ENCODE measurements at places on chromosomes 6 and 20.

- no peak for DNase-seq
These were observed 55.7 kb downstream of the PLCB1 start for GRCh38 chr20:8187740-8188139.

GRCh38 chr6:139538366-139538765, 163.9 kb upstream of the CITED2 start:
- DNase-seq, result no peak

GRCh38 chr20:19375395-19375794, 163.0 kb downstream of the SLC24A3 start:
- no peak for DNase-seq

GRCh38 chr6:30836957-30837356, 47.4 kb upstream of the DDR1 start:
- DNase-seq, result no peak

- no peak for DNase-seq
These were observed 68.5 kb downstream of the BANF2 start for GRCh38 chr20:17768271-17768670.

DNA sequence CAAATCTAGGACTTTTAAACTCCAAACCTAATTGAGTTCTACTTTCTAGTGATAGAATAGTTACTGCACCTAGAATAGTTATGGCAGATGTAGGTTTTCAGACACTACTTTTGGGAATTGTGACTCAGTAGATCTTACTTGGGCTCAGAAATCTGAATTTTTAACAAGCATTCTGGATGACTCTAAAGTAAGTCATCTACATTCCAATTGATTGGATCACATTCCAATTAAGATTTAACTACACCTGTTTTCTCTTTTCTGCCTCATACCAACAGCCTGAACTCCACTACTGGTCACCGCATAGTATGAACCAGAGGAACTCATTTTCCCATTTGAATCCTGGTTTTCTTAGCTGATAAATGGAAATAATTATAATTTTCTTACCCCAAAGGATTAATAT, 49.5 kb upstream of the TFAP2D start:
- DNase-seq, result no peak

GRCh38 chr20:41306061-41306727, 11.3 kb downstream of the ZHX3 start:
- DNase-seq, result no peak

DNA sequence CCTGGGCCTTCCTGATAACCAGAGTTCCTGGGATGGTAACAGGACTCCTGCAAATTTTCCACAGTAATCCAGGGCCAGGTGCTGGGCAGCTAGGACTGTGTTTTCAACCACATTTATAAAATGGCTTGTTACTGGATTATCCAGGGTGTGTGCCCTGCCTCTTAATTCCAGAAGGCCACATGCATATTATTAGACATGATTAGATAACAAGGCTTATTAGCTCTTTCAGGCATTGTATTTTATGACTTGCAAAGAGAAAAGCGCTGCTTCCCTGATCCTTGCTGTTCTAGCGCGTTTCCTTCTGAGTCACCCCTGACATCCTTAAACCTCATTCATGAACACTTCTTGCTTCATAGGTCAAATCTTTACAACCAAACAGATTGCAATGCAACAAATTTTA, 208.6 kb downstream of the UST start:
- DNase-seq, result no peak

DNA sequence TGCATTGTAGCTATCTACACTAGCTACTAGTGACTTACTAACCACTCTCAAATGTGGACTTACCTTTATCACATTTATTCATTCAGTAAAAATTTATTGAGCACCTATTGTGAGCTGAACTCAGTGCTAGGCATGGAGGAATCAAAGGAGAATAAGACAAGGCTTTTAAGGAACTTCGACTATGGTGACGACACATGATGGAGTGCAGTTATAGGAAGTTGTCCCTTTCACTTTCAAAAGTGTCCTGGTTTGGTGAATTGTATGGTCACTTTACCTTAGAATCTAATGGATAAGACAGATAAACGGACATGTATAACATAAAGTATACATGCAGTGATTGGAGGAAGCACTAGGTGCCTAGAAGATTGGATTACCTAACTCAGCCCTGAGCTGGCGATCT, 4.3 kb downstream of the AKAP7 start:
- DNase-seq, result no peak

DNA sequence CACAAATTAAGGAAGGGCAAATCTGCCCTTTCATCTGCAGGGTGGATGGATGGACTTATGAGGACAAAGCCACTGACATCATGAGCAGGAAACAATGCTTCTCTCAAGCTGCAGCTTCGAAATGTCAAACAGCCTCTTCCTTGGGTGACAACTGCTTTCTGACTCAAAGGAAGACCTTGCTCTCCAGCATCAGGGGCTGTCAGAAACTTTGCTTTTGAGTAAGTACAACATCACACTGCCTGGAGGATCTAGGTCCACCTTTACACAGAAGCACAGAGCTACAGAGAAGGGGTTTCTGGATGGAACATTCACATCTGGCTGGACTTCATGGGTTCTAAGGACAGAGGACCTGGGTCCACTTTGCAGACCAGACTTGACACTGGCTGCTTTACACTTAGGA, 5.9 kb downstream of the CST1 start:
- no peak for DNase-seq

- no peak for DNase-seq
These were observed 37.3 kb downstream of the DOK5 start for GRCh38 chr20:54512694-54513093.

GRCh38 chr20:41308290-41308711, 9.2 kb downstream of the ZHX3 start:
- no peak for DNase-seq

- no peak for DNase-seq
These were observed 59.5 kb downstream of the VEGFA start for GRCh38 chr6:43829470-43829869.

- no peak for DNase-seq
These were observed 54.8 kb downstream of the GPX5 start for GRCh38 chr6:28580475-28580874.

- no peak for DNase-seq
These were observed 31.9 kb downstream of the C6orf89 start for GRCh38 chr6:36917541-36918193.

GRCh38 chr6:161169696-161170095, 104.2 kb downstream of the AGPAT4 start:
- DNase-seq, result no peak

- no peak for DNase-seq
These were observed 305.8 kb downstream of the CDH26 start for GRCh38 chr20:60263725-60264709.

GRCh38 chr20:23142162-23143050, 56.3 kb upstream of the CD93 start:
- DNase-seq, result no peak

DNA sequence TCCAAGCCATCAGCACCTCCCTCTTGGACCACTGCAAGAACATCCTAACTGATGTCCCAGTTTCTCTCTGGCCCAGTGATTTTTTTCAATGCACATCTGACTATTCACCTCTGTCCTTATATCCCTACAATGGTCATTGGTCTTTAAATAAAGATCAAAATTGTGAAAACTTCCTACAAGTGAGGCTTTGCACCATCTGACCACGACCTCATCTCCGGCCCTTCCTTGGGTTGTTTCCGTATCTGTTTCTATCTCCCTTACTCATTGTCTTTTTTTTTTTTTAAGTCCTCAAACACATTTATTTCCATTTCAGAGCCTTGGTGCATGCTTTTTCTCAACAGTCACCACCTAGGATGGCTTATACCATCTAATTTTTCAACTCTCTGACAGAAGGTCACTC, 88.1 kb downstream of the IPCEF1 start:
- DNase-seq, result no peak

DNA sequence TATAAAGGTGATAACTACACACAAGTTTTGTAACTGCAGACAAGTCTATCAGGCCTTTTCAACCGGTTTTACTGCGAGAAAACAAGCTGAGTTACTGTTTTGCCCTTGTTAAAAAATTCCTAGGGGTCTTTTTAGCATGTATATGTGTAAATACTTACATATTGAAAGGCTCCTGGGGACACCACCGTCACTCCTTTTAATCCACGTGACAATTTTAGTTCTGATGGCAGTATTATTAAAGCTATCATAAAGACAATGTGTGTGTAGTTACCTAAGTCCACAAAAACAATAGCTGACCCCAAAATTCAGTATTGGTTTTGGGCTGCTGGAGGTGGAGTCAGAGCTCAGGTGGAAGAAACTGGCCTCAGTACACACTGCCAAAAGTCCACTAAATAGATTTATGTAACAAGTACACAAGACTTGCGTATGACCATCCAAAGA, 41.3 kb upstream of the HFE start:
- DNase-seq, result no peak

- no peak for DNase-seq
These were observed 32.4 kb upstream of the TPBG start for GRCh38 chr6:82331031-82331773.

- DNase-seq, result no peak
These were observed 52.2 kb upstream of the TTPAL start for GRCh38 chr20:44423480-44423879.

DNA sequence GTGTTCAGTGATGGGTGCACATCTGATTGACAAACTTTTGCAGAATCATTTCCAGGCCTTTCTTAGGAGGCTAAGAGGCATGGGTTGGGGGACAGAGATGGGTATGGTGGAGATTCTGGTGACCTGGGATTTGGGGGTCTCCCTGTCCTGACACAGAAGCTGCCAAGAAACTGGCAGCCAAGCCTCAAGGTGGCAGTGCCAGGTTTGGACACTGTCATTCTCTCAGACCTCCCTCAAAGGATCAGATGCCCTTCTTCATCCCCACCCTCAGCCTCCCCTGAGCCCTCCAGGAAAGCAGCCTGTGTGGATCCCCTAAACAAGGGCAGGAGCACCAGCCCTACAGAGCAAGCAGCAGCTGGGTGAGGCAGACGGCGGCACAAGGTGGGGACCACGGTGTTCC, 18.1 kb upstream of the MAS1L start:
- no peak for DNase-seq

GRCh38 chr20:3238616-3239025, 369 bp downstream of the SLC4A11 start:
- no peak for DNase-seq

DNA sequence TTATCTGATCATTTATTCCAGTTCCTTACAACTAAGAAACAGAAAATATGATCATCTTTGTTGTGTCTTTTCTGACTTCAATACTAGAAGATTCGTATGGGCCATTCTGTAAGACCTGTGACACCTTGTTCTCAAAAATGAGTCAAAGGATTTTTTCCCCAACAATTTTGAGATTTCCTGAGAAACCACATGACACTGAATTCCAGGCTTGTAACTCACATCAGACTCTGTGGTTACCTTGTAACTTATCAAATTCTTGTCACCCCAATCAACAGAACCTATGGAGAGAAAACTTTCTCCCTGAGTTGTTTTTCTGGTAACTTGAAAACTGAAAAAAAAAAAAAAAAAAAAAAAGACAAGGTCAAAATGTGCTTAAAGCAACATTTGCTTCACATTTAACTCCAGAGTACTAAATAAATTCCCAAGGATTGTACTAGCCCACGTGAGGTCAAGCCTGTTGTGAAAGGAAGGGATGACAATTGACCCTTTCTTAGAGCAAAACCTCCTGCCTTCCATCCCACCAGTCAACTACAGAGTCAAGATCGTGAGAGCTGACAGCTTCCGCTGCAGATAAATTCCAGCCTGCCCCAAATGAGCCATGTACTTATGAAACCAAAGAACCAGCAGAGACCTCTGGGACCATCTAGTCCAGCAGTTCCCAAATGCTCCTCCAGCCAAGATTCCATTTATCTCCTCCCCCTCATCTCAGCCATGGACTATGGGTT, 140.3 kb downstream of the TBX18 start:
- DNase-seq, result no peak

GRCh38 chr6:24574809-24575208, 71.2 kb downstream of the KIAA0319 start:
- no peak for DNase-seq

- DNase-seq, result no peak
These were observed at the start of gene THBS2 for GRCh38 chr6:169253337-169254238. TSS of gene THBS2 (minus strand) at chr6:169253846. CDS start at chr6:169250784, 3,062 bp downstream.

- no peak for DNase-seq
These were observed 38.4 kb downstream of the KIF3B start for GRCh38 chr20:32315891-32316290.

DNA sequence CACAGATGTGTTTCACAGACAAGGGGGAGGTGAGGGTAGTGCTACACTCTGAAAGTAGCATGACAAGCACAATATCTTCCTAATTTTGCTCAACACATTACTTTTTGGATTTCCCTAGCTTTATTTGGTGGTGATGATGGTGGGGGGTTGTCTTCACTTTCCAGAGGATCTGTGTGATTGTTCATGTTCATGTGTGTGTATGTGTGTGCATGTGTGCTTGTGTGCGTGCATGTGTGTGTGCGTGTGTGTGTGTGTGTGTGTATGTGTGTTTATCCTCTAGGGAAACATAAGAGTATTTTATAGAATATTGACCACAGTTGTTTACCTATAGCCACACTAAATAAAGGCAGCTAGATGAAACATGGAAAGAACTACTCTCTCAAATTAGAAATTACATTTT, 183.8 kb upstream of the EYA4 start:
- DNase-seq, result no peak

- no peak for DNase-seq
These were observed 142.2 kb downstream of the MBOAT1 start for GRCh38 chr6:20070047-20070446.

- no peak for DNase-seq
These were observed 15.4 kb upstream of the TRIB3 start for GRCh38 chr20:364905-365794.

GRCh38 chr6:129267028-129267427, 384.1 kb downstream of the LAMA2 start:
- no peak for DNase-seq

- no peak for DNase-seq
These were observed 85.0 kb downstream of the FNDC1 start for GRCh38 chr6:159254186-159254585.

- DNase-seq, result no peak
These were observed 69.8 kb upstream of the TINAG start for GRCh38 chr6:54238396-54238795.

- no peak for DNase-seq
These were observed 37.5 kb upstream of the SLCO4A1 start for GRCh38 chr20:62604796-62605195.

DNA sequence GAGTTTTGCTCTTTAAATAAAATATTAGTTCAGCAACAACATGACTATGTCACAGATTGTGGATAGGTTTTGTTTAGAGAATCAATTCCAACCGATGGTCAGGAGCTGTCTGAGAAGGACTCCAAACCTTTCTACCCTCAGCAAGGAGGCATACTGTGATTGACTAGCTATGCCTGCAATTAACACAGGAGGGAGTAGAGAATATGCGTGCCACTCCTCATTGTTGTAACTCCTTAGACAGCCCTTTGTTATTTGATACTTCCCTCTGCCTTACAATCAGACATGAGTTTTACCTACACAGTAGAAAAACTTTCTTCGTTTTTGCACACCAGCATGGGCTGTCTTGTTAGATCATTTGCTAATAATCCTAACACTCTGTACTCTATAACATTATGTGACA, 796.5 kb downstream of the PRIM2 start:
- DNase-seq, result no peak
